ENCODE measurements at places on chromosomes 11 and 22.

DNA sequence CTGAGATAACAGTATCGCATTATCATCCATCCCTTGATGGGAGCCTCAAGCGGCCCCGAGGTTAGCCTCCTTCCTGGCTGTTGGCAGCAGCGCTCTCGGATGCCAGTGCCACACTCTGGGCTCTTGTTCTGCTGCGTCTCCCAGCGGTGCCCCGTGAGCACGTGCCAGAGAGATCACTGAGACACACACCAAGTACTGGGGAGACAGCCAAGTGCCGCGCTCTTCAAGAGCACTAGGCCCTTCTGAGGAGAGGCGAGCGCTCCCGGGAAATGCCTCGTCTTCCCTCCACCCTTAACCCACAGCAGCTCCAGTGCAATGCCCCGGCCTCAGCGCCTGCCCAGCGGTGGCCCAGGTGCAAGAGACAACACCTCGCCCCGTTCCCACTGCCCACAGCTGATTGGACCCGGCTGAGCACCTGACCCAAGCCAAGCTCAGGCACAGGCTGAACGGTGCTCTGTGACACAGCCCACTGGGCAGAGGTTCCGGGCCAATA, 248.3 kb upstream of the NARS2 start:
- peak; percentile 37 for DNase-seq

DNA sequence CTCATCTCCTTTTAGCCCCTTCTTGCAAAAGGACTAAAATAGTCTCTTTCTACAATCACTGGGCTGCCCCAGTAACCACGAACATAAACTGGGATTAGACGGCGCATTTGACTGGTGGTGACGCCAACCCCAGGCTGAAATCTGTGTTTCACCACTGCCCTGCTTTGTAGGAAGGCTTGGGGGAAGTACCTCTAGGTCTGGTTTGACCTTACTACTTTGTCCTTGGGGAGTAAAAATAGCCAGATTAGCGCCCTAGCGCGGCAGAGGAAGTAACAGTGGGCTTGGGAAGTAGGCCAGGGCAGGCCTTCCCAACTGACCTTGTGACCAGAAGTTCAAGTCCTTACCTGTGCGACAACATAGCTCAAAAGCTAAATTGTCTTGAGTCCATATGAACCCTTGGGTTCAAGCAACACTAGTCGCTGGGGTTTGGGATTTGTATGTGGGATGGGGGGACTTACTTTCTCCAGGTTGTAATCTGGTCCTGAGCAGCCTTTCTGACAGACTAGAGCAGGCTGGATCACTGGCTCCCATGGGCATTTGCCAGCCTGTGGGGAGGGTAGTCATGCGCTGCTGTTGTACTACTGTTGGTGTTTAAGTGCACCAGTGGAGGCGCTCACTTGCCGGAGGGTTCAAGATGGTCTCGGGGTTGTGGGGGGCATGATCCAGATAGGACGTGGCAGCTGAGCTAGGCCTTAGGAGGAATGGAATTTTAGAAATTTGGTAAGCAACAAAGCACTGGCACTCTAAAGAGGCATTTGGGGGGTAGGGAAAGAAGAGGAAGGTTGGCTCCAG, 953 bp upstream of the PACS1 start:
- DNase-seq = peak; percentile 53

- no peak for DNase-seq
Observed at GRCh38 chr11:75189911-75190310, 39.0 kb downstream of the SLCO2B1 start.

- DNase-seq = no peak
Observed at GRCh38 chr11:1862588-1863351, 9.9 kb downstream of the LSP1 start.

- no peak for DNase-seq
Observed at GRCh38 chr22:29517215-29517908, 36.2 kb downstream of the THOC5 start.

Data from lung (tissue), 17 donors.